ENCODE measurements at places on chromosomes 6 and 20. TPM values are rescaled to one million over a fixed set of nuclear protein-coding genes. Genes with fewer than 3 reads are reported as not detected.

DNA sequence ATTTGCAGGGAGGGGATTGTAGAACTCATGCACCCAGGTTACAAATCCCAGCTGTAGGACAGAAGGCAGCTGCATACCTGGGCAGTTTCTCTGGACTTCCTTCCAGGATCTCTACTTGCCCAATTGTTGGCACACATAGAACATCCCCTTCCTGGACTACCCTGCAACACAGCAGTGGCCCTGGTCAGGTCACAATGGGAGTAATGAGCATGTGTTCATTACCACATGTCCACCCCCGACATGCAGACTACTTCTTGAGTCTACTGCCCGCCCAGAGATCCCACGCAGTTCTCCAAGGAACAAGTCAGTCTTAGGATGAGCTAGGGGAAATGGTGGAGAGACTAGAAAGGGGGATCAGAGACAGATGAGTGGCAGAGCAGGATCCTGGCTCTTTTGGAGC is 5.1 kb downstream of the PEX6 start:
- DNase-seq = no peak

DNA sequence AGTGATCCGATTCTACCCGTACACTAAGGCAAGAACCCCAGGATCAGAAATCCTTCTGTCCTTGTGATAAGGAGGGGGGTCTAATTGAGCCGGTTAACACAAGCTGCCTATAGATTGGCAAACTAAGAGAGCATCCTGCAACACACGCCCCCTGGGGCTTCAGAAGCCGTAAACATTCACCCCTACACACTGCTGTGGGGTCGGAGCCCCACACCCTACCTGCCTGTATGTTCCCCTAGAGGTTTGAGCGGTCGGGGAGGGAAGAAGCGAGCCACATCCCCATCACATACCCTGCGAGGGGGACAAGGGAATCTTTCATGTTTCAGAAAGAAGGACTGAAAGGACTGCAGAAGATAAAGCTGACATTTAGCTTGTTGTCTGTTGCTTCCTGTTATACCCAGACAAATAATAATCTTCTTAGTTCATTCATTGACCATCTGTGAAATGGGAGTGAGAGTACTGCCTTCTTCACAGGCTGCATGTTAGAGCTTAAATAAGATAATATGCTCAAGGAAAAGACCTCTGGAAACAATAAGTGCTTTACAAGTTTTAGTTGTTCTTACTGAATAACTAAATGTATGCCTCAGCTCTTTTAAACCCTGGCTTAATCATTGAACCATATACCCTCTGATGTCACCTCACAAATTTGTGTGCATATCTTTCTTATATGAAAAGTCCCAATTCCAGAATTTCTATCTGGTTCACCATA is 74.2 kb upstream of the RNF217 start:
- DNase-seq = no peak

DNA sequence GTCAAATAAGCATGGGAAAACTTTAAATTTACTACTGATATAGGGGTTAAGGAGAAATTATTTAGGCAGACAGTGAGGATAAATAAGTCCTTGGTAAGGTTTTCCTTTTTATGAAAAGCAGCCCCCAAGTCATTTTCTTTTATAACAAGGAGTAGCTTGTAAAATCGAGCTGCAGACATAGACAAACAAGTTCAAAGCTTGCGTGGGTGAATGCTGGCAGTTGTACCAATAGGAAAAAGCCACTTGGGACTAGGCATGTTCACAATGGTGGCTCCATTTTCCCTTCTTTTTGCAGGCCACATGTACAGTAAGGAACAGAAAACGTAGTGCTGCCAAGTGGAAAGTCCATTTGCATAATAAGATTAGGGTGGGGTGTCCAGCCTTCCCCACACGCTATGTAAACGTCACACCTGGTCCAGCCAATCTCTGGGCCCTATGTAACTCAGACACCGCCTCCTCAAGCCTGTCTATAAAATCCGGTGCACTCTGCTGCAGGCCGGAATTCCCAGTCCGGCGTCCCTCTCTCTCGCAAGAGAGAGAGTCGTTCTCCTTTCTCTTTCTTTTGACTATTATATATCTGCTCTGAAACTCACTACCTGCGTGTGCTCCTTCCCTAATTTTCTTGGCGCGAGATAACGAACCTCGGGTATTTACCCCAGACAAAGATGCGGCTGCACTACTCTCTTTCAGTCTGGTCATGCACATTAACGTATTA is 217.1 kb upstream of the MAN1A1 start:
- DNase-seq = no peak

DNA sequence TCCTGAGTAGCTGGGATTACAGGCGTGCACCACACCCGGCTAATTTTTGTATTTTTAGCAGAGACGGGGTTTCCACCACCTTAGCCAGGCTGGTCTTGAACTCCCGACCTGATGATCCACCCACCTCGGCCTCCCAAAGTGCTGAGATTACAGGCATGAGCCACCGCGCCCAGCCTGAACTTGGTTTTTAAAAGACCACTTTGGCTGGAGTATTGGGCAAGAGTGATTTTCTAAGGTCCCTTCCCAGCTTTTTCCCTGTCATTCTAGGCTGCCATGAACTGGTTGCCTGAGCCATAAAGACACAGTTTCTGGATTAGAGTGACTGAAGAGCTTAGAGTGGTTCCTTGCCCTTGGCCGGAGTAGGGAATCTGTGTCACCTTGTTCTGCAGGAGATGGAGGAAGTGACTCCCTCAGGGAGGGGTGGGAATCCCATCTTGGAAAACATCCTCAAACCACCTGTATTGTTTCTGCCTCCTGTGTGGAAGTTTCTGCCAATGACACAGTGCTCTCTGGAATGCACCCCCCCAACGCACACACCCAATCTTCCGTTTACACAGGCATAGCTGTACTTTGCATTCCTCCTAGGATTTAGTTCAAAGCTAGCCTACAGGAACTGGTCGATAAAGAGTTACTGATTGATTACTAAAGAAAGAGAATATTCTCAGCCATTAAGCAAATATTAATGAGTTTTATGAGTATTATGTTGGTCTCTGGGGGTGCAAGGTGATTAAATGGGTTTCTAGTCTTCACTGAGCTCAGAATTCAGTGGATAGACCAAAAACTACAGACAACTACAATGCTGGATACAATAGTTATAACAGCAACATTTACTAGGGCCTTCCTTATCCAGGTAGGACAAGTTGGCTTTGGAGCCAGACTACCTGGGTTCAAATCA is 18.2 kb downstream of the BCL2L1 start:
- DNase-seq = peak; percentile 51

ERVFRD-1 gene
- not detected for total RNA-seq

LKAAEAR1 gene
- not detected for total RNA-seq

Measured in H4 (cell line).